ENCODE measurements at places on chromosomes 1 and 21. TPM values are rescaled to one million over a fixed set of nuclear protein-coding genes. Genes with fewer than 3 reads are reported as not detected.
A peak's percentile ranks its signal among the peaks of the same experiment; 100 is the strongest.

DNA sequence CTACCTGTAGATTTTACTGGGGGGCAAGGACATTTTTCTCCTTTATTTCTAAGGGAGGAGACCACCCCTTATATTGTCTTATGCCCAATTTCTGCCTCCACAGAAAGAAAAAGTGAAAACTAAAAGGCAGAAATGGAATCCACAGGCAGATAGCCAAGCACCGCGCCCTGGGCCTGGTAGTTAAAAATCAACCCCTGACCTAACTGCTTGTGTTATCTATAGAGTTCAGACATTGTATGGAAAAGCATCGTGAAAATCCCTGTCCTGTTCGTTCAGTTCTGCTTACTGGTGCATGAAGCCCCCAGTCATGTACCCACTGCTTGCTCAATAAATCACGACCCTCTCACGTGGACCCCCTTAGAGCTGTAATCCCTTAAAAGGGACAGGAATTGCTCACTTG is 33.7 kb upstream of the IL6R start:
- no peak for ATAC-seq

- ATAC-seq: no peak
Measured at GRCh38 chr1:30740251-30741238, 17.0 kb downstream of the LAPTM5 start.

Gene RORC
- 1.2 TPM for total RNA-seq

Gene ANKRD34A
- total RNA-seq: 0.12 TPM

GRCh38 chr1:3679098-3679555 is 26.8 kb downstream of the TP73 start:
- ATAC-seq: no peak

Gene TTC34
- 0.08 TPM for total RNA-seq

DNA sequence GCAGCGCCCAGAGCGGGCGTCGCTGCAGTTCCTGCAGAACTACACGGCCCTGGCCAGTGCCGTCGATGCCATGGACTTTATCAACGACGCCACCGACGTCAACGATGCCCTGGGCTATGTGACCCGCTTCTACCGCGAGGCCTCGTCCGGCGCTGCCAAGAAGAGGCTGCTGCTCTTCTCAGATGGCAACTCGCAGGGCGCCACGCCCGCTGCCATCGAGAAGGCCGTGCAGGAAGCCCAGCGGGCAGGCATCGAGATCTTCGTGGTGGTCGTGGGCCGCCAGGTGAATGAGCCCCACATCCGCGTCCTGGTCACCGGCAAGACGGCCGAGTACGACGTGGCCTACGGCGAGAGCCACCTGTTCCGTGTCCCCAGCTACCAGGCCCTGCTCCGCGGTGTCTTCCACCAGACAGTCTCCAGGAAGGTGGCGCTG is 22.0 kb downstream of the COL6A1 start:
- no peak for ATAC-seq

Gene SLC22A15
- 6.6 TPM for total RNA-seq

Gene ST6GALNAC5
- total RNA-seq: 0.96 TPM

Gene ARTN
- total RNA-seq: 7.4 TPM

DNA sequence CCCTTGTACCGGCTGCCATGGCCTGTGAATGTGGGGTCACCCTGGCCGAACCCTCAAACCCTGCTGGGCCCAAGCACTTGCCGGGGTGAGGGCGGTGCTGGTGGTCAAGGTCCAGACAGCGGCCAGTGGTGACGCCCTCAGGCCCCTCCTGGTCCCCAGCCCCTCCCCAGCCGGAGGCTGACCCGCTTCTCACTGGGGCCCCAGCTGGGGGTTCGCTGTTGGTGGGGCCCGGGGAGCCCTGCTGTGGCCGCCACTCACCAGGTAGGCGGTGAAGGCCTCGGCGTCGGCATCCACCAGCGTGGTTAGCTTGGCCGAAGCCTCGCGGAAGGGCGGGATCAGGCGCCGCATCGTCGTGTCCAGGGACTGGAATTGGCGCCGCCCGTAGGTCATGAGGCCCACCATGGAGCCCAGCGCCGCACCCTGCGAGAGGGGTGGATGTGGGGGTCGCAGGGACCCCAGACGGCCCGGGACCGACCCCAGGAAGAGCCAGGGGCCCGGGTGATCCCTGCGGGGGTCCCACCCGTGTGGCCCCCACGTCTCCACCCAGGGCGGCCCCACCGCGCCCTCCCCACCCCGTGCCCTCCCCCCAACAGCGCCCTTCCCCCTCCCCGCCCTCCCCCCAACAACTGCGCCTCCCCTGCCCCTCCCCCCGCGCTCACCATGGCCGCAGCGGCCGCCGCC is 10.1 kb downstream of the FTCD start:
- ATAC-seq: peak; percentile 3

DNA sequence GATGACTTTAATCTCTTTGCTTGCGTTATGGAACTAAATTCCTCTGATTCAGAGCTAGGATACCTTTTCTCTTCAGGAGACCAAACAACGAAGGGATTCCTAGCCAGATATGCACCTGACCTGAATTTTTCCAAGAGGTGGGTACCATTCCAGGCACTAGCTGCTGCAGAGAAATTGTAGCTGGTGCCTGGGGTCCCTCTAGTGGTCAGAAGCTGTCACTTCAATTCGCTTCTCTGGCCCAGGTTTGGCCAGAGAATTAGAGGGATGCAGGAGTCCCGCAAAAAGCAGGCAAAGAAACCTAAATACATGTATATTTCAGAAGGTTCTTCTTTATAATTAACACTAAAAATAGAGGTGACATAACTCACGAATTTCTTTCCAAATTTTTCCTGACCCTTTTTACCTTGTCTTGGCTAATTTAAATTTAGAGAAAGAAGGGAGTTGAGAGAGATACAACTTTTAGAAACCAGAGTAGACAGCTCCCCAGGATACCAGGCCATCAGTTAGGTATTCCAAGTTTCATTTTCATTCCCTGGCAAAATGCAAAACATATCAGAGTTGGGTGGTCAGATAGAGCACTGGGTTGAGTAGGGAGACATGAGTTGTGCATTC is 9.6 kb downstream of the ACKR1 start:
- peak; percentile 65 for ATAC-seq

DNA sequence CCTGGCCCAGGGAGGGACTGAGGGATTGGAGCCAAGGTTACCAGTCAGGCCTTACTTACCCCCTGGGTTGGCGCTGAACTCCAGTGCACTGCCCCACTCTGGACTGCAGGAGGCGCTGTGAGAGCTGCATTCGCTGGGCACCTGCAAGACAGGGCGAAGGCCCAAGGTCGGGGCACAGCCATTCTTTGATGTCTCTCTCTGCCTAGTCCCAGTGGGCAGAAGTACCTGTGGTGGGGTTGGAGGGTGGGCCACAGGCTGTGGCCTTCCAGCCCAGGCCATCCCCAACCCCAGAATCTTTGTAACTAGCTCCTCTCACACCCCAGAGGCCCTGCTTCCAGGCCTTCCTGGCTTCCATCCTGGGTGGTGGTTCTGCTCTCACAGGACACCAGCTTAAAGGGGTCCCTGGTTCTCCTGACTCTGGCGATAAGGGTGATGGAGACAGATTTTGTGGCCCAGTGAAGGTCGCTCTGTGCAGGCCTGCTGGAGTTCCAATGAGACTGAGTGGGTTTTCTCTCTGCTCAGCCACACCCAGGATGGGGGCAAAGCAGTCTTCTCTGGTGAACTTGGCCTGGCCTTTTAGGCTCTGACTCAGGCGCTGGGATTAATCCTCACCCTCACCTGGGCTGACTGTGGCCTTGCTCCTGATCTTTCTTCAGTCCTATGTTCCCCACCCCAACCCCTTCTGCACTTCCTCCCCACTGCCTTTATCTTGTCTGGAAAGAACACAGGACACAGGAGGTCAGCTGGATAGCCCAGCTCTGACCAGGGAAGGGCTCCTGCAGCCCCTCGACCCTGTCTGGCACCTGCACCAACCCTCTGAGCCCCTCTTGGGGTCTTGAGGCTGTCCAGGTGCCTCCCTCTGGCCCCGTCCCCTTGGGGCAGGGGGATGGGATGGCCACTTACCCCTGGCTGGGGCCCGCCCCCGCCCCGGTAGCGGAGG is 954 bp downstream of the MYOG start:
- peak; percentile 49 for ATAC-seq

DNA sequence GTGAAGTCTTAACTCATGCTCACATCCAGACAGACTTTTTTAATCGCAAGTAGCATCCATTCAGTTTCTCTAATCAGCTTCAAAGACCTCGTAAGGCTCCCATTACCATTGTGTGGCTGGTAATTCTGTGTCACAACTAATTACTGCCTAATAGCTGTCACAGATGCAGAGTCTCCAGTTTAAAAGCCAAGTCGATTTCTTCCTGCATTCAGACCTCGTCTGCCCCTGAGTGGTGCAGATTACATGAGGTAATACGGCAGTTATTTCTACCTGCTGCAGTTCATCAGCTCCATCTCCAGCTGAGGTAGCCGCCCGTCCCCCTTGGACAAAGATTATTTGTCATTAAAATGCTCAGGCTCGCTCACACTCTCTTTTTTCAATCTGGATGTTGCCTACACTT is 34.4 kb upstream of the OLIG2 start:
- no peak for ATAC-seq

Gene RNU1-3
- total RNA-seq: 6,387 TPM

DNA sequence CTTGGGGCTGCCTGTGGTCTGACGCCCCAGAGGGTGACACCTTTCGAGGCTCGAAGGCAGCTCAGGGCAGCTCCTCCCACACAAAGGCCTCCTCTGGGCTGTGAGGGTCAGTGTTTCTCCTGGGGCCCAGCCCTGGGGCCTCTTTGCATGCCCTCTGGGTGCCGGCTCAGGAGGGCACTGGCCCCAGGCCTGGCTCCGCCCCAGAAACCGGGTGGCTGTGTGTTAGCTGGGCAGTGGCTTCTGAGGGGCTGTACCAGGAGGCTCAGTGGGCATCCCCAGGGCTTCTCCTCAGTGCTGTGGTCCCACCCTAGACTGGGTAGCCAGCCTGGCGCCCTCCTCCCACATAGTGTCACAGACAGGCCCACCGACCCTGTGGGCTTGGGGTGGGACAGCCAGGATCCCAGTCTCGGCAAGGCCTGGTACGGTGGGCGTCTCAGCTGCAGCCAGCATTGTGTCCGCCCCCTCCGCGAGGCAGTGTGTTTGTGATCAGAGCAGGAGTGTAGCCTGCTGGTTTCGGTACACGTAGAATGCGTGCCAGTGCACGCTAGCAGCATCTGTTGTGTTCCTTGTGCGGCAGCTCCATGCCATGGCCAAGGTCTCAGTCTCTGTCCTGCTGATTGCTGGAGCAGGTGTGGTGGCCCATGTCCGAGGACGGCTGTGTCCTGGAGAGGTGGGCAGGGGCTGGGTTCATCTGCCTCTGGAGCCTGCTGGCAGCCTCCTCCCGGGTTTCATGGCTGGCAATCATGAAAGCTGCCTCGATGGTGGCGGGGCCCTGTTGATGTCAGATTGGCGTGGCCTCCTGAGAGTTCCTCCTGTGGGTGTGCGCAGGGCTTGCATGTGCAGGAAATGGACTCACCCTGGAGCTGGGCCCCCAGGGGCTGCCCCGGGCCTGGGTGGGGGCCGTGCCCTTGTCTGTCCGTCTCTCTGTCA is 28.0 kb downstream of the RRP1 start:
- no peak for ATAC-seq

Gene TEX50
- total RNA-seq: not detected

Gene GNG12
- total RNA-seq: 73.2 TPM

DNA sequence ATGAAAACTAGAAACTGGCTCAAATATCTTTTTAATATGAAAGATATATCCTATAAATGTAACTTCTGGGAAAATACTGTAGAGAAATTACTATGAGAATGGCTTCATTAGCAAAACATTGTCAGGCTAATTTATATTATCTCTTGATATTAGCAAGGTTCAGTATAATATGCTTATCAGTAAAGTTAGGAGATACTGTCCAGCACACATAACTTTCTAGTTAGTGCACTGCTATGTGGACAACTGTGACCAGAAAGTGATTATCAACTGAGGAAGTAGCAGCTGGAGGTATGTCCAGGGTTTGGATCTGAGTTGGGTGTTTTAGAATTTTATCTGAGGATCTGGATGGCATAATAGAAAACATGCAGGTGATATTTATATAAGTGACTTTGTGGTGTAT is 7.5 kb downstream of the LRRC8C start:
- no peak for ATAC-seq

- no peak for ATAC-seq
Measured at GRCh38 chr21:45588086-45588825, 46.0 kb upstream of the SLC19A1 start.

DNA sequence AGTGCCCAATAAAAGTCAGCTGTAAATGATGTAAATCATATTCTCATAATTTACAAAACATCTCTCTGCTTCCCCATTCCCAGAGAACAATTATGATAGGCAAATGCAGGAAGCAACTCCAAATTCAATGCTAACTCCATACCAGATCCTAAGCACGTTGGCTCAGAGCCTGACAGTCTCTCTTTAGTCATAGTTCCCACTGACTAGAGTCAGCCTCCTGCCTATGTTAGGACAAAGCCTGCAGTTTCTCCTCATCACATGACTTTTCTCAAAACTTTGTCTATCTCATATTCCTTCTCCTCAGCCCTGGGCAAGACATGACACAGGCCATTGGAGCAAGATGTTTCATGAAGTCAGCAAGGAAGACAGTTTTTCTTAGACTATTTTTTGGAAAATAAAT is 101.5 kb upstream of the COL24A1 start:
- no peak for ATAC-seq

Gene GPN2
- total RNA-seq: 20.0 TPM

Gene PADI4
- total RNA-seq: not detected

GRCh38 chr1:63632110-63632509 is 38.9 kb downstream of the PGM1 start:
- ATAC-seq: no peak

Gene C1orf87
- total RNA-seq: not detected

- no peak for ATAC-seq
Measured at GRCh38 chr21:39097335-39097861, 85.9 kb downstream of the PSMG1 start.

Gene RUNX1
- total RNA-seq: 18.3 TPM

Gene SIM2
- 18.3 TPM for total RNA-seq

Gene GOLT1A
- total RNA-seq: not detected

Gene S100A16
- 1,290 TPM for total RNA-seq

Gene DMRTA2
- 1.7 TPM for total RNA-seq

DNA sequence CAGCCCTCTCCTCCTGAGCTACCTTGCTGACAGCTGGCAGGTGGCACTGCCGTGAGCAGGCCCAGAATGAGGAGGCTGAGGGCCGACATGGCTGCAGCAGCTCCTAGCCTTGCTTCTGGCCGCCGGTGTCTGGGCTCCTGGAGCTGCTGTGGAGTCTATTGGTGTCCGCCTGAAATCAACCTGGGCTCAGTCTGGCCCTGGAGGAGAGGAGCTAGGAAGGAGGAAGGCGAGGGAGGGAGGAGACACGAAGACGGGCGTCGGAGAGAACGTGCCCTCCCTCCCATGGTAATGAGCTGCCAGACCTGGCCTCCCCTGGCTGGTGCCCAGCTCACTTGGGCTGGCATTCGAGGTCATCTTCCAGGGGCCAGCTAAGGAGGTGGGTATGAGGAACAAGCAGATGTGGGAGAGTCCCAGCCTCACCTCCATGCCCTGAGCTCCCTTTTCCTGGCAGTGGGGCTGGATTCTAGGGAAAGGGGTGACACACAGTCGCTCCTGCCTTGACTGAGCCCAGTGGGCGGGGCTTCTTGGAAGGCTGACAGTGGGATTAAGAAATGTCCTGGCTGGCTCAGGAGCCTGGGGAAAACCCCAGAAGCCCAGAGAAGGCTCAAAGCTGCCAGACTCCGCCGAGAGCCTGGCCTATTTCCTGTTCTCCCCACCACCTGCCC is at the start of gene PDZK1IP1:
Gene PDZK1IP1, minus strand, starts transcription at position 193 of the 665 bp plus-strand sequence. Its CDS starts 104 bp downstream, at position 89.
- peak; percentile 90 for ATAC-seq

Gene LCE1F
- not detected for total RNA-seq

Measured in esophagus mucosa (tissue), 1 donor.